ENCODE measurements at places on chromosomes 2 and 18.

DNA sequence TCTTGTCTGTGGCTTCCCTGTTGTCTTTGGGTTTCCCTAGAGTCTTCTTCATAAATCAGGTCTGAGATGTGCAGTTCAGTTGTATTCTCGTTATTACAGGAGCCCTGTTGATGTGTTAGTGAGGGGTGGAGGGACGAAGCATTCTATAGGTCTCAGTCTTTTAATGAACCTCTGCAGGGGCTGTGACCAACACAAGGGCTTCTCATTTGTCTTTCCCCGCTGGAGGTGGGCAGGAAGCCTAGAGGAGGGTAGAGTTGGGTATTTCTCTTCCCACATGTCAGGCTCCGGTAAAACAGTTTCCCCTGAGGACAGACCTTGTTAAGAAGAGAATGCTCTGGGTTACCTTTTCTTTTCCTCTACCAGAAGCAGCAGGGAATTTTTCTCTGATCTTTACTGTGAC lies 31.2 kb downstream of the PROC start:
- no peak for DNase-seq

GRCh38 chr2:110677080-110677479 lies 783 bp downstream of the BUB1 start:
- no peak for DNase-seq

DNA sequence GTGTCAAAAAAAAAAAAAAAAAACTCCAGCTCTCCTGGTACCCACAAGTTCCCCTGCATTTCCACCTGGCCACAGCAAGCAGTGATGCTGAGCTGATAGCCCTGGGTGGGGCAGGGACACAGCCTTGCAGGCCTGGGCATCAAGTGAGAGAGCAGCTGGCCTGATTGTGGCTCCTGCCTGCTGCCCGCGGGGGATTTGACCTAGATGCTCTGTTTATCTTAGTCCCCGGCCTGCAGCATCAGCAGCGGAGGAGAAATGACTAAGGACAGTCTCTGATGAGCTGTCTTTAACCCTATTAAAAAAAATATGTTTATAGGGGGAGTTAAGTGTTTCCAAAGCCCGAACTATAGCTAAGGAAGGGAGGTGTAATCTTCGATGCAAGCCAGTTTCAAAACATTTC lies 102.6 kb downstream of the MTCL1 start:
- no peak for DNase-seq

DNA sequence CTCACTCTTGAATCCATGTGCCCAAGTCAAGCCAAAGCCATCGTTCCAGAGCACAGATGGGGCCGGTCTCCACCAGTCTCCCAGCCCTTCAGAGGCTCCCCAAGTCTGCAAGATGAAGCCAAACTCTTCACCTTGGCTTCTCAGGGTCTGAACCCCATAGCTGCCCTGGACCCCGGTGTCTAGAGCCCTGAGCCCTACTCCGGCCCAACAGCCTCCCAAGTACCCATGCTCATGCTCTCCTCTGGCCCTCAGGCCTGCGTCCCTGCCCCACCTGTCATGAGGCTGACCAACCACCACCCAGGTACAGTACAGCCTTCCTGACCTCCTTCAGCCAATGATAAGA lies 46.0 kb downstream of the ZNF516 start:
- DNase-seq: no peak

- DNase-seq: no peak
Measured at GRCh38 chr18:57433934-57434535, 1.1 kb upstream of the ONECUT2 start.

- DNase-seq: no peak
Measured at GRCh38 chr2:219560037-219560892, 11.1 kb downstream of the OBSL1 start.

GRCh38 chr2:34099377-34099776 lies 500.3 kb upstream of the FAM98A start:
- no peak for DNase-seq

DNA sequence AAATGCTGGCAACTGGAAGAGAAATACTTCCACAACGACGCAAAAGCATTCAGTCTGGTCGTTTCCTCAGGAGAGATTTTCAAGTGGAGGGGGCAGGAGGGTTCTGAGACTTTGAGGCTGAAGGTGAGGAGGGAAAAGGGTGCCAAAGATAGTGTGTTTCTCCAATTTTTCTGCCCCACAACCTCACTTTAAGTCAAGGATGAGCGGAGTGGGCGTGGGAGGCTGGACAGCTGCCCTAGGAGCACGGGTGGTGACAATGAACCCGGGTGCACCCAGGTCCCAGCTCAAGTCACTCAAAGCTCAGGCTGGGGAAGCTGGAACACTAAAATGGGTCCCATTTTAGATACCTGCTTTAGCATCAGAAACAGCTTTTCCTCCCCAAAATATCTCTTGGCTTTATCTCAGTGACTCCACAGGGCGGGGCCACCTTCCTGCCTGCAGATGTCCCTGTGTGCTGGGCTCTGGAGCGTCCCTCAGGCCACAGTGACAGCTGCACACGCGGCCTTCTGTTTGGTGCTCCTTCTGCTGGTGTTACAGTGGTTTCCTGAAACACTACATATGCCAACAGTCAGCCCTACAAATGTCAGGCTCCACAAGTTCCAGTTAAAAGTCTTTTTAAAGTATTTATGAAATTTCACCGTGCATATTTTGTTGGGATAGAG lies 1.4 kb upstream of the MBP start:
- DNase-seq: peak; percentile 11

GRCh38 chr2:226799976-226800940 lies 638 bp upstream of the IRS1 start:
- no peak for DNase-seq

- DNase-seq: no peak
Measured at GRCh38 chr2:29033172-29033571, 41.2 kb downstream of the PCARE start.

All from central memory CD8-positive, alpha-beta T cell (primary cell).